ENCODE measurements at places on chromosomes 13 and 19. TPM values are rescaled to one million over a fixed set of nuclear protein-coding genes. Genes with fewer than 3 reads are reported as not detected.

Gene CGB8
- not detected for total RNA-seq

Gene CRX
- total RNA-seq: not detected

Gene ZNF440
- 36.4 TPM for total RNA-seq

Gene FLT1
- total RNA-seq: 4.0 TPM

Measured in mucosa of descending colon (tissue), 3 donors.